ENCODE measurements at places on chromosomes 16 and 17.

- peak; percentile 81 for DNase-seq
- no peak overlapping the region for H3K4me3 ChIP-seq
- H3K4me1 ChIP-seq: no peaks in the 10 kb centered on the region
- H3K27me3 ChIP-seq: no peaks in the 10 kb centered on the region
Measured at GRCh38 chr16:64196444-64196843, 925.4 kb downstream of the CDH11 start.

DNA sequence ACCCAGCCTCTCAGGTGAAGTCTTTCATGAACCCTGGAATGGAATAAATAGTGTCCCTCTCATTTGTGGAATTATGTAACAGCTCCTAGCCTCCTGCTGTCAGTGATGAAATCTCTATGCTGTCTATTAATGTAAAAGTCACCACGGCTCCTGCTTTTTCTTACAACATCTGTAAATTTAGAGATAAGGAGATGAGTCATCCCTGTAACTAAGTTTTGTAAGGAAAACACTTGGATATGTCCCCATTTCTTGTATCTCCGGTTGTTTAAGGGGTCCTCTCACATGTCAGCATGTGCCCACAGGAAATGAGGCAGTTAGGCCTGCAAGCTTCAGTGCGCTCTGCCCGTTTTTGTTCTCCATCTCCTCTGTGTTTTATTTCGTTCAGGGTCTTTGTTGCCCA, 2.8 kb upstream of the NAT9 start:
- DNase-seq: peak; percentile 77
- H3K4me1 ChIP-seq: peaks cover 12% of the 10 kb centered on the region
- no peak overlapping the region for H3K27ac ChIP-seq
- H3K36me3 ChIP-seq: peaks cover 22% of the 10 kb centered on the region
- H3K27me3 ChIP-seq: no peaks in the 10 kb centered on the region
- H3K4me3 ChIP-seq: no peak overlapping the region

DNA sequence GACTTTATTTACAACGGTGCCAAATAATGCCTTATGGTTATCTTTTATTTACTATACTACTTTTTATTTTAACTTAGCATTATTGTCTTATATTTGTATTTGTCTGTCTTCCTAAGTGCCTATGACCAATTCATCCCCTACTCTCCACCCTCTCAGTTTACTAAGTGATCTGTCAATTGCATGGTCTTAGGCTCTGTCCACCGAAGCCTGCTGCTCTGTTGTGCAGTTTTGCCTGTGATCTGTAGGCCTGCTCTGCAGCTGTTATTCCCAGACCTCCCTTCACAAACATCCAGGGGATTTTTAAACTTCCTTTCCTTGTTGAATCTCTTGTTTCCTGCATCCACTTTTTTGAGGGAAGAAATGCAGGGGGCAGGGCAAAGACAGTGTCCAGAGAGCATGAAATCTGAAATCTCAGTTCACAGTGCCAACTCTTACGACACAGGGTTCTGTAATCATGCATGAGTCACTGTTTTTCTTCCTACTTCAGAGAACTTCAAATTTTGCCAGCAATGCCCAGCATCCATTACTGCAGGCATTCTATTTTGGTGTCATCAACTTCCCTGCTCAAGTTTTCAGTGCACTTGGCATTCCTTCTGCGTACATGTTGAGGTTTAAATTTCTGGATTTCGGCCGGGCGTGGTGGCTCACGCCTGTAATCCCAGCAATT, 11.4 kb downstream of the SLFN5 start:
- H3K36me3 ChIP-seq: no peaks in the 10 kb centered on the region
- H3K27me3 ChIP-seq: peaks cover 5% of the 10 kb centered on the region
- H3K4me3 ChIP-seq: no peak overlapping the region
- no peak overlapping the region for H3K27ac ChIP-seq

- H3K27me3 ChIP-seq: no peaks in the 10 kb centered on the region
- no peak for DNase-seq
- H3K27ac ChIP-seq: no peak overlapping the region
- no peak overlapping the region for H3K4me3 ChIP-seq
- H3K4me1 ChIP-seq: no peaks in the 10 kb centered on the region
- no peaks in the 10 kb centered on the region for H3K36me3 ChIP-seq
Measured at GRCh38 chr16:68851601-68852000, 8.3 kb downstream of the TANGO6 start.

- H3K4me1 ChIP-seq: peaks cover 22% of the 10 kb centered on the region
- no peak overlapping the region for H3K4me3 ChIP-seq
- peaks cover 4% of the 10 kb centered on the region for H3K36me3 ChIP-seq
- no peak for DNase-seq
Measured at GRCh38 chr16:57525761-57526160, 10.6 kb downstream of the CCDC102A start.

GRCh38 chr16:30063893-30064728, 1.4 kb upstream of the ALDOA start:
- H3K4me3 ChIP-seq: peak overlapping the region; percentile 76
- peaks cover 30% of the 10 kb centered on the region for H3K36me3 ChIP-seq
- peak overlapping the region; percentile 97 for H3K27ac ChIP-seq
- peak; percentile 49 for DNase-seq

DNA sequence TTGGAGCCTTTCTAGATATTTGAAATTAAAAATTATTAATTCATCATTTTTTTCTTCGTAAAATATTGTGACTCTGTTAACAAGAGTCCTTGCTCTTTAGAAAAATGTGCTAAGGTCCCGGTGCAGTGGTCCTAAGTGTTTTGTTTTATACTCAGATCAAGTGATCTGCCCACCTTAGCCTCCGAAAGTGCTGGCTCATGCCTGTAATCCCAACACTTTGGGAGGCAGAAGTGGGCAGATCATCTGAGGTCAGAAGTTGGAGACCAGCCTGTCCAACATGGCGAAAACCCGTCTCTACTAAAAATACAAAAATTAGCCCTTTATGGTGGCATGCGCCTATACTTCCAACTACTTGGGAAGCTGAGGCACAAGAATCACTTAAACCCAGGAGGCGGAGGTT, 82.6 kb upstream of the LGALS9 start:
- DNase-seq: no peak
- peaks cover 50% of the 10 kb centered on the region for H3K4me1 ChIP-seq
- H3K4me3 ChIP-seq: no peak overlapping the region
- no peak overlapping the region for H3K27ac ChIP-seq

DNA sequence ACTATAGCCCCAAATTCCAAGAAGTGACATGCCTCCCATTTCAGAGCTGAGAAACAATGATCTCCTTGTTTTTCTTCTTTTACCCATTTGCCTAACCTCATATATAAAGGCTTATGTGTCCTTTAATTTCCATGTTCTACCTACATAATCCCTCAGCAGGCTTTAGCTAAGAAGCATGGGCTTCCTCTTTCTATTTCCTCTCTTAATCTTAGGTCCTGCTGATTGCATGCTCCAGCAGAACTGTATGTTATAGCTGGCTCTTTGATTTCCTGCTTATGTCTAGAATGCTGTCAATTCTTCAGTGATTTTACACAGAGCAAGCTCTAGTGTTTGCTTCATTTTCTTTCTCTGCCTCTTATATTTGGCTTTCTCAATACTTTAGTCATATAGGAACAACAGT, 151.7 kb upstream of the COX10 start:
- no peak overlapping the region for H3K27ac ChIP-seq
- DNase-seq: no peak
- H3K36me3 ChIP-seq: no peaks in the 10 kb centered on the region
- H3K4me1 ChIP-seq: no peaks in the 10 kb centered on the region
- H3K27me3 ChIP-seq: no peaks in the 10 kb centered on the region
- H3K4me3 ChIP-seq: no peak overlapping the region
